ENCODE measurements at places on chromosomes 6 and 20.

DNA sequence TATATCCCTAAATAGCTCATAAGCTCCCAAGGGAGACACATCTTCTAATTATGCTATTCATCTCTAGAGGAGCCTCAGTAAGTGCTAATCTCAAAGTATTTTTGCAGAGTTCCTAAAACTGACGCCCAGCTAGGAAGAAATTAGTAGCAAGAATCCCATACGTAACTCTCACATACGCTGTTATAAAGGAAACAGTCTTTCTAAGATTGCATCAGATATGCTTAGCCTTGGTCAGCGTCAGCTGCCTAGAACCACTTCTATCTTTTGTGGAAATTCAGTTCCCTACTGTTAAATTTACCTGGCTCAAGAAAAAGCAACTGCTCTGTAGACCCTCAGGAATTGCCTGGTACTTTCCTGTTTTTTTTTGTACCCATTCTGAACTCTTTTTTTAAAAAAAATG lies 13.6 kb downstream of the RIPOR2 start:
- DNase-seq, result no peak

- no peak for DNase-seq
Measured at GRCh38 chr6:169345146-169345545, 91.5 kb upstream of the THBS2 start.

DNA sequence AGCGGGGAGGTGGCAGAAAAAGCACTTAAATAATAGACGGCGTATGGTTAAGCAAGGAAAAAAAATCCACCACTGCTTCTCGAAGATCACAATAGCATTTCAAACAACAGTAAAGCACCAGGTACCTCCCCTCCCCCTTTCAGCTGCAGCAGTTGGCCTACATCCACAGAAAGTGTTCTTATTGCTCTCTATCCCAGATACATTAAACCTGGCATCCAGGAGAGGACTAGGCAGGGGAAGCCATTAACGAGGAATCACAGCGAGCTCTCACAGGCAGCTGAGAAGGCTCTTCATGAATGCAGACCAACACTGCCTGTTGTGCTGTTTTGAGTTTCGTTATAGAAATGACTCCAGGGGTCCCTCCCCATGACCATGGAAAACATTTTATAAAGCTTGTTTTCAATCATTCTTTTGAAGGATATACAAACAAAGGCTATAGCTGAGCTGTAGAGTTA lies 11.8 kb downstream of the FYN start:
- DNase-seq, result no peak

GRCh38 chr6:157079771-157080170 lies 243.5 kb downstream of the TMEM242 start:
- DNase-seq, result no peak

DNA sequence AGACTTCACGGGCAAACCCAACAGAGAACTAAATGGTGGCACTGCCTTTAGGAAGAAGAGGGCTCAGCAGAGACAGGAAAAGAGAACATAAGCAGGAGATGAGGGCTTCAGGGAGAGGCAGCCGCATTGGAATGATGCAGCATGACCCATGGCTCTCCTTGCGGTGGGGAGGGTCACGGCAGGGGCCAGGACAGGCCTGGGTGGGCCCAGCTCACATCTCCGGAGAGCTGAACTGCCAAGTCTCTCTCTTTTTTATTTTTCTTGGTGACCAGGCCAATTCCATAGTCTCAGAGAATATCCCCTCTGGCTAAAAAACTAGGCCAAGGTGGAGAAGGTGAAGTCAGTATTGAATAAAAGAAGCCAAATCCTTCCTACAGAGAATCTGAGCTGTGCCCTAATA lies 77.5 kb upstream of the TRAF3IP2 start:
- no peak for DNase-seq

Data from T-helper 17 cell (primary cell).